Esophagus muscularis mucosa (tissue), 4 donors: ENCODE measurements at places on chromosomes 12 and 14. TPM values are rescaled to one million over a fixed set of nuclear protein-coding genes. Genes with fewer than 3 reads are reported as not detected.

WNT1 gene
- not detected for total RNA-seq

CNTN1 gene
- total RNA-seq = 52.0 TPM

GZMB gene
- total RNA-seq = not detected

NT5DC3 gene
- 169 TPM for total RNA-seq

METTL1 gene
- total RNA-seq = 6.3 TPM

NOVA1 gene
- total RNA-seq = 13.2 TPM

RNFT2 gene
- total RNA-seq = 0.42 TPM

IL23A gene
- total RNA-seq = not detected

NRXN3 gene
- total RNA-seq = 71.1 TPM

GALNT4 gene
- total RNA-seq = 5.3 TPM

MAX gene
- 71.8 TPM for total RNA-seq

PIWIL1 gene
- total RNA-seq = not detected

OR4K2 gene
- total RNA-seq = not detected

BCL2L2 gene
- total RNA-seq = 128 TPM

SLC10A1 gene
- not detected for total RNA-seq
